Dermis microvascular lymphatic vessel endothelial cell (primary cell): ENCODE measurements at places on chromosomes 5 and 9. TPM values are rescaled to one million over a fixed set of nuclear protein-coding genes. Genes with fewer than 3 reads are reported as not detected.

The TNFSF8 gene
- total RNA-seq: not detected in 2 replicates

The PDE6A gene
- under 0.01 and 0.13 TPM in 2 replicates for total RNA-seq

The OMD gene
- not detected in 2 replicates for total RNA-seq

The MORN5 gene
- not detected in 2 replicates for total RNA-seq

The SLC2A8 gene
- 5.9 and 10.2 TPM in 2 replicates for total RNA-seq

The SPATA31A3 gene
- not detected in 2 replicates for total RNA-seq

The PCDHB4 gene
- under 0.01 and 0.13 TPM in 2 replicates for total RNA-seq

The NME5 gene
- 1.8 and 1.9 TPM in 2 replicates for total RNA-seq

The GLRA1 gene
- not detected in 2 replicates for total RNA-seq

The ABCA2 gene
- 4.5 and 9.9 TPM in 2 replicates for total RNA-seq

The CCDC192 gene
- not detected in 2 replicates for total RNA-seq

The FGF1 gene
- 0.13 TPM in 2 replicates for total RNA-seq
